ENCODE measurements at places on chromosomes 4 and X.

- no peak for DNase-seq
These were observed 19.9 kb downstream of the FLNA start for GRCh38 chrX:154354516-154354915.

GRCh38 chr4:173252024-173252935, 81.9 kb downstream of the HMGB2 start:
- DNase-seq, result no peak

GRCh38 chr4:150010525-150011126, 67.6 kb upstream of the DCLK2 start:
- DNase-seq, result no peak

GRCh38 chrX:120664081-120664480, 34.2 kb upstream of the C1GALT1C1 start:
- no peak for DNase-seq

DNA sequence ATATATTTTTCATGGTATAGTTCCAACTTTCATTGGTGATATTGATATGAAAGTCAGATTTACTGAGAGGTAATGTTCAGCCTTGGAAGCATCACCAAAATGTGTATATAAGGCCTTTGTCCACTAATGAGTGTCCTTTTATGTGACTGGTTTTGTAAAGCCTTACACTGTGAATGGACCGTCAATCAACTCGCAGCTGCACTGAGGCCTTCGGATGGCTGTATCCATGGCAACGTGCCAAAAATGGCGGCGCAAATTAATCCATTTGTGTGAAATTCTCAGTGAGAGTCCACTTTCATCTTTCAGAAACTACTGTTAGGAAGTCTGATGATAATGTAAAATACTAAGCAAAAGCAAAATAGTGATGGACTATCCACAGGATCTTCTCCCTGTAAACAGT, 131.7 kb downstream of the SPCS3 start:
- no peak for DNase-seq

DNA sequence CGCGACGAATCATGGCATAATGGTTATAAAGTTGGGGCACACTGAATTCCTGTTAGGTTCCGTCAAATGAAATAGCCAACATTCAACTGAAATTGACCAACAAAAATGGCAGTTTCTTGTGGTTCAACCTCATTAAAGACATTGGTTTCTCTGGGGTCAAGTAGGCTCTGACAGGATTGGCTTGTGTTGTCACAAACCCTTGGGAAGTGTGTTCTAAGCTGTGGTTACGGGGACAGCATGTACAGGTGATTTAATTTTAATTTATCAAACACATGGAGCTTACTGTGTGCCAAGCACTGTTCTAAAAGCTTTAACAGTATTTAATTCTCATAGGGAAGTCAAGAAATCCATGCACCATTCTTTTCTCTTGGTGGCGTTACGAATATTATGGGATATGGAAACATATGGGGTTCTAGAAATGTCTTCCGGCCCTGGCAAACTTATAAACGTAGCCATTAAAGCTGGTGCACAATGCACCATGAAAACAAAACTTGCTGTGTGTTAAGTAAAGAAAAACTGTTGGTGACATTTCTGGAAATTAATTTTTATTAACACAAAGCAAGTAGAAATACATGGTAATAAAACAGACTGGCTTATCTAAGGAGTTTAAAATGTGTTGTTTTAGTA, 891 bp downstream of the XK start:
- DNase-seq, result no peak

DNA sequence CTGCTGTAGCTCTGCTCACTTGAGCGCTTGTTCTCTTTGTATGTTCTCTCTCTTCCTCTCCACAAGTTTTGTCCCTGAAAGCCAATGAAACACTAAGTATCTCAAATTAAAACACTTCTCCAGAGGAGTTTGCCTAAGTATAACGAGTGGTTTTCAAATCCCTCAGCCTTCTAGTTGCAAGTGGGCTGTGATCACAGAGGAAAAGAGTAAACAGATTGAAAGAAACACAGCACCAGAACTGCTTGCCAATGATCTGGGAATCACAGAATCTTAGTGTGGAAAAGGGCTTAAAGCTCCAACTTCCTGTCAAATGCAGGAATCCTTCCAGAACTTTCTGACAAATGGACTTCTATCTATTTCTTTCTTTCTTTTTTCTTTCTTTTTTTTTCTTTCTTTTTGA, 4.8 kb upstream of the PRSS12 start:
- DNase-seq, result no peak

GRCh38 chrX:68754406-68754805, 74.4 kb upstream of the EFNB1 start:
- DNase-seq, result no peak

DNA sequence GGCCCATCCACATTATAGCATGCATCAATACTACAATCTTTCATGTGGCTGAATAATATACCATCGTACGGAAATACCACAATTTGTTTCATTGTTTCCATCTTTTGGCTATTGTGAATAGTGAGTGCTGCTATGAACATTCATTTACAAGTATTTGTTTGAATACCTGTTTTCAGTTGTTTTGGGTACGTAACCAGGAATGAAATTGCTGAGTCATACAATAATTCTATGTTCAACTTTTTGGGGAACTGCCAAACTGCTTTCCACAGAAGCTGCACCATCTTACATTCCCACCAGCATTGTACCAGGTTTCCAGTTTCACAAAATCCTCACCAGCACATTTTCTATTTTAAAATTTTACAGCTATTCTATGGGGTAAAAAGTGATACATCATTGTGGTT, 28.5 kb upstream of the MANBA start:
- no peak for DNase-seq
